ENCODE measurements at places on chromosomes 2 and 18.
A peak's percentile ranks its signal among the peaks of the same experiment; 100 is the strongest.

- DNase-seq = peak; percentile 39
These were observed 33.8 kb upstream of the IMPA2 start for GRCh38 chr18:11947214-11948191.

GRCh38 chr2:232214053-232214452 is 164.5 kb upstream of the ALPP start:
- DNase-seq = no peak

DNA sequence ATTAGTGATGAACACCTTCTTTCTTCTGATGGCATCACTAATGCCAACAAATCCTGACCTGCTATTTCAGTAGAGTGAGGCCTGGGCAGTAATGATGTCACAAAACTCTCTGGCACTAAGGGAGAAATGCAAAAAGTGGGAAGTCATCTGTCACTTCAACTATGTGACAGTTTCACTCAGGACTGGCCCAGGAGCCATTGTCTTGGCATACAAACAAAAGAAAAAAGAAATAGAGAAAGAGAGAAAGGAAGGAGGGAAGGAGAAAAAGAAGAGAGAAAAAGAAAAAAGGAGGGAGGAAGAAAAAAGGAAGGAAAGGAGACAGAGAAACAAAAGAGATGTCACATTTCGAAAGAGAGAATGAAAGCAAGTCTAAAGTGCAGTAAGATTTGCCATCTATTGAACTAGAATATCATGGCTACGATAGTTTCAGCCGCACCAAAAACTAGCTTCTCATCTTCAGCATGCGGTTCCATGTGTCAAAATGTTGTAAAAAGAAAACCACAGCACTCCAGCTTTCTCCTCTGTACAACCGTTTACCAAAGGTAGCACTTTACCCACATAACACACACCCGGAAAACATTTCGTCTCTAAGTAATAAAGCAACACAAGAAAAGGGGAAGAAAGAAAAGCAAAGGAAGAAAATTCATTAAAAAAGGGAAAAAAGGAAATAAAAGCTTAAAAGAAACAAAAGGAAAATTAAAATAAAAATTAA is 50.1 kb downstream of the CD226 start:
- DNase-seq = no peak

DNA sequence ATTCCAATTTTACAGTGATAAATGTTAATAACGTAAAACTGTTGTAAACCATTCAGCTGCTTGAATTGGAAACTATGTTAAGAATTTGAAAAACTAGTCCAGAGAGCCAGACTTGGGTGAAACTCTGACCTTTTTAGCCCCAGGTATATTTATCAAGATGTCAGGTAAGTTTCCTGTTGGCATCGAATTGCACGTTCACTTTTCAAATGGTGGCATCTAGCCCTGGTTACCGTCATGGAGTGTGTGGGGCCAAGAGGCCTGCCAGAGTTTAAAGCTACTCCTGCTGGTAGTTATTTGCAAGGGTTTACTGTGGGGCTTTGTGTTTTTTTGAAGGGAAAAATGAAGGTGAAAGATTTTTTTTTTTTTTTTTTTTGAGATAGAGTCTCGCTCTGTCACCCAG is 109.9 kb downstream of the WDSUB1 start:
- DNase-seq = no peak

- DNase-seq = no peak
These were observed 48.1 kb upstream of the CTIF start for GRCh38 chr18:48490641-48491293.

Measured in DMS153 (cell line).